ENCODE measurements at places on chromosomes 12 and 14.

DNA sequence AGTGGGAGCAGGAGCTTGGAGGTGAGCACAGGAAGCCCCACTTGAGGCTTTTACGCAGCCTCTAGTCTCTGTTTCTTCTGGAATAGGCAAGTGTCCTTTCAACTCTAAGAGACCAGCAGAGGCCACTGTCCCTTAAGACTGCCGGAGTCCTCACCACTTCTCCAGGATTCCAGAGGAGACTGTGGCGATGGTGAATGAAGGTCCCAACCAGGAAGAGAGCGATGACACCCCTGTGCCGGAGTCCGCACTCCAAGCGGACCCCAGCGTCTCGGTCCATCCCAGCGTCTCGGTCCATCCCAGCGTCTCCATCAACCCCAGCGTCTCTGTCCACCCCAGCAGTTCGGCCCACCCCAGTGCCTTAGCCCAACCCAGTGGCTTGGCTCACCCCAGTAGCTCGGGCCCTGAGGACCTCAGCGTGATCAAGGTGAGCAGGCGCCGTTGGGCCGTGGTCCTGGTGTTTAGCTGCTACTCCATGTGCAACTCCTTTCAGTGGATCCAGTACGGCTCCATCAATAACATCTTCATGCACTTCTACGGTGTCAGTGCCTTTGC, 442 bp downstream of the FLVCR2 start:
- DNase-seq, result peak; percentile 63

DNA sequence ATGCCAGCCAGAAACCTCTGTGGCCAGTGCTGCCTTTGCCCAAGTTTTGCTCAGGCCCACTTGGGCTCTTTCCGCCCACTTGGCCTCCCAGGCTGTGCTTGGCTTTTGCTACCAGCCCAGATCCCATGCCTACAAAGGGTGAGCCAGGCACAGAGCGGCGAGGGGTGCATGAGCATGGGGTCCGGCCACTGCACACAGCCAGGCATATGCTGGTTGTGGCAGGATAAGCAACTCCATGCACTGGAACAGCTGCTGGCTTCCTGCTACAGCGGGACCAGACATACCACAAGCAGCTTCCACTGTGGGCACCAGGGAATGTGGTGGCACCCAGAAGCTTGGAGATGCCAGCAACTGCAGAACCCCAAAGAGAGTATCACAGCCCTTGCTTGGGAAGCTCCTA, 45.7 kb upstream of the PRPF39 start:
- DNase-seq, result no peak

DNA sequence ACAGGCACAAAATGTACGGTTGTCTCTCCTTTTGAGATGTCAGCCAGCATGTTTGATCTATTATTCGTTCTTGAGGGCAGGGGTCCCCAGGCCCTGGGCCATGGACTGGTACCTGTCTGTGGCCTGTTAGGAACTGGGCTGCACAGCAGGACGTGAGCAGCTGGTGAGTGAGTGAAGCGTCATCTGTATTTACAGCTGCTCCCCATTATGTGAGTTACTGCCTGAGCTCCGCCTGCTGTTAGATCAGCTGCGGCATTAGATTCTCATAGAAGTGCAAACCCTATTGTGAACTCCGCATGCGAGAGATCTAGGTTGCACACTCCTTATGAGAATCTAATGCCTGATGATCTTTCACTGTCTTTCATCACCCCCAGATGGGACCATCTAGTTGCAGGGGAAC, 41.4 kb upstream of the SCN8A start:
- peak; percentile 63 for DNase-seq

GRCh38 chr14:98602983-98603382, 669.0 kb downstream of the BCL11B start:
- DNase-seq, result no peak

- no peak for DNase-seq
These were observed 49.2 kb downstream of the GALNT4 start for GRCh38 chr12:89475203-89475990.

DNA sequence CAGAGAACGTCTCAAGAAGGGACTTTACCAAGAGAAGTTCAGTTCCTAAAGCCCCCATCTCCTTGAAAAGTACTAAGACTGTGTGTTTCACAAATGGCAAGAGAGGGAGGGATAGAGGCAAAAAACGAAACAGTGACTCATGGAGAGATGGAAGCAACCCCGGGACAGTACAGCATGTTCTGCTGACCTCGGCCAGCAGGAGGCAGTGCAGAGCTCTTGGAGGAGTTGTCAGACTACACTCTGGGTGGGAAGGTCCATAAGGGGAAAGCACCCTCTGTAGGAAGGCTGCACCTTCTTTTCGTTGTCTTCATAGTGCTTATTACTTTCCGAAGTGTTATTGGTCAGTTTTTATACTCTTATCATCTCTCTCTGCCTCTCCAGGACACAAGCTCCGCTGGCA, 525.2 kb upstream of the CCDC196 start:
- DNase-seq, result peak; percentile 62

DNA sequence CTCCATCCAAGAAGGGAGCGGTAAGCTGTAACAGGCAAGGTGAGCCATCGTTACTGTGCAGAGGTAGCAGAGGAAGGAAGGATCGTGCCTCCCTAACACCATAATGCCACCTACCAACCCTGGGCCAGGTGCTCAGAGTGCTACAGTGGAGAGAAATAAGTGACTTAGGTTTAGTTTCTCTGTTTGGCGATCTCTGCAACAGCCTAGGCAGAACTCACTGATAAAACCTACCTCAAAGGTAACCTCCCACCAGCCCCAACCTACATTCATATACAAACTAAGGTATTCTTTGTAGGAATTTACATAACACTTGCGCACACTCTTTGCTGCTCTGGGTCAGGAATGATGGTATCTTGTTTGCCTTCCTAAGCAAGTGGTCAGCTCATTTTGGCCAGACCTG, 93.4 kb upstream of the TMEM132D start:
- no peak for DNase-seq

GRCh38 chr12:123961585-123962345, 10.9 kb downstream of the CCDC92 start:
- DNase-seq, result no peak

DNA sequence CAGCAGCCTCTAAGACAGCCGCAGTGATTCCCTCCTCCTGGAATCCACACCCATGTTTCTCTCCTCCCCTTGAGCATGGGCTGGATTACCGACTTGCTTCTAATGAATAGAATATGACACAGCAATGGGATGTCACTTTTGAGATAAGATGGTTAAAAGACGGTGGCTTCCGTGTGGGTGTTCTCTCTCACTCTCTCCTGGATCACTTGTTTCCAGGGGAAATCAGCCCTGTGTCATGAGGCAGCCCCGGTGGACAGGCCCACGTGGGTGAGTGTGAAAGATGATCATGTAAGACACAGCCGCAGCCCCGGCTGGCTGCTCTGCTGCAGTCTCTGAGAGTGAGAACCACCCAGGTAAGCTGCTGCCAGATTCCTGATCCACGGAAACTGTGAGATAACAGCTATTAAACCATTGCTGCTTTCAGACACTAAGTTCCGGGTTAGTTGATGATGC, 10.7 kb downstream of the MOAP1 start:
- DNase-seq, result peak; percentile 14

GRCh38 chr12:15599266-15600037, 189.7 kb downstream of the EPS8 start:
- peak; percentile 93 for DNase-seq

DNA sequence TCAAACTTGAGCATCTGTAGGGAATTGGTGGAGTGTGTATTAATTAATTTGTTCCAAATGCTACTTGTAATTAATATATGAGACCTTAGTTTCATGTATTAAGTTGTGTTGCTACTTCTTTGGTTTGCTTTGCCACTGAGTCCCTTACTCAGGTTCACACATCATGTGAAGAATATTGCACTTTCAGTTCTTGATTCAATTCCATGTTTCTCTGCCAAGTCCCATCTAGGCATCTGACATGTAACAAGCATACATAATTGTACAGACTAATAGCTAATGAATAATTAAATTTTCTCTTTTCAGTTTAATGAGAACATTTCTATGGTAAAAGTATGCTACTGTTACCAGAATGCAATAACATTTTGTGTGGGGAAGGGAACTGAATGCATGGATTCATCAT, 640.0 kb downstream of the TMTC2 start:
- DNase-seq, result no peak

GRCh38 chr14:89349171-89350008, 67.6 kb downstream of the FOXN3 start:
- DNase-seq, result no peak

DNA sequence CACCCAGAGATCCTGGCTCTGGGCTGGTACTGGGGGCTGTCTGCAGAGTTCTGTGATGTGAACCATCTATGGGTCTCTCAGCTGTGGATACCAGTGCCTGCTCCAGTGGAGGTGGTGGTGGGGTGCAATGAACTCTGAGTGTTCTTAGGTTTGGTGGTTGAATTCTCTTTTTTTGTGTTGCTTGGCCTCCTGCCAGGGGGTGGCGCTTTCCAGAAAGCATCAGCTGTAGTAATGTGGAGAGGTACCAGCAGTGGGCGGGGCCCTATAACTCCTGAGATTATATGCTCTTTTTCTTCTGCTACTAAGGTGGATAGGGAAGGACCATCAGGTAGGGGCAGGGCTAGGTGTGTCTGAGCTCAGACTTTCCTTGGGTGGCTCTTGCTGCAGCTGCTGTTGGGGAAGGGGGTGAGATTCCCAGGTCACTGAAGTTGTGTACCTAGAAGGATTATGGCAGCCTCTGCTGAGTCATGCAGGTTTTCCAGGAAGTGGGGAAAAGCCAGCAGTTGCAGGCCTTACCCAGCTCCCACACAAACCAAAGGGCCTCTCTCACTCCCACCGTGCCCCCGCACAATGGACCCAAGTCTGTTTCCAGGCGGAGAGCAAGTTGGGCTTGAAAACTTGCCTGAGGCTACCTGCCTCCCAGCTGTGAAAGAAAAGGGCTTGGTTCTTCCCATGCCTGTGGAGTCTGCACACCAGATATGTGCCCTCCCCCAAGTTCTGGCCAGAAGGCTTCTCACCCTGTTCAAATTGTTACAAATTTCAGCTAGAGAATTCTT, 18.6 kb downstream of the CCER1 start:
- DNase-seq, result no peak

DNA sequence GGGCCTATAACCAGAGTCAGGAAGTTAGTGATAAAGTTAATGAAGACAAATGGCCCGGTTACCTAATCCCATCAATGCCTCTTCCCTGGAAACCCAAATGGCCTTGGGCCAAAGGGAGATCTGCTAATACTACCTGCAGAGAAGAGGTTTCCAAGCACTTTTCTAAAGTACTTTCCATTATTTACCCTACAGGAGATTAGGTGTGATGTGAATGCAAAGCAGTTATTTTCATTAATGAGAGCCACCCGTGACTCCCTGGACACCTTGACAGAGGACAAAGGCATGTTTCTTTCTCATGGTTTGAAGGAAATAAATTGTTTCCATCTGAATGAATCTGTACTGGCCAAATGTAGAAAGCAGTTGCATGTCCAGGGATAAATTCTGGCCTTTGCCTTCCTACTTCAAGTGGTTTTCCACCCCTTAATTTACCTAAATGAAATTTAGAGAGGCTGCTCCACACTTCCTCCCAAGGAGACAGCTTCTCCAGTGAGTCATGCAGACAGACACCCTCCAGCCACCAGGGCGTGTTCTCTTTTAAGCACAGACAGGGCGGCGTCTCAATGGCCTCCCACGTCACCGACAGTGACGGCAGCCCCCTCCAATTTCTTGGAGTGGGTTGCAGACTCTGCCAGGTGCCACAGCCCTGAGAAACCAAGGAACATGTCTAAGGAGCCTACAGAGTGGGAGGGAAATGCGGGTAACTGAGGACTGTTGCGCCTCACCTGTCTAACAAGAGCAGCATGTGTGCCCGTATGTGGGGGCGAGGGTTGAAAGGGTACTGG, 43.9 kb upstream of the GNPNAT1 start:
- peak; percentile 73 for DNase-seq

DNA sequence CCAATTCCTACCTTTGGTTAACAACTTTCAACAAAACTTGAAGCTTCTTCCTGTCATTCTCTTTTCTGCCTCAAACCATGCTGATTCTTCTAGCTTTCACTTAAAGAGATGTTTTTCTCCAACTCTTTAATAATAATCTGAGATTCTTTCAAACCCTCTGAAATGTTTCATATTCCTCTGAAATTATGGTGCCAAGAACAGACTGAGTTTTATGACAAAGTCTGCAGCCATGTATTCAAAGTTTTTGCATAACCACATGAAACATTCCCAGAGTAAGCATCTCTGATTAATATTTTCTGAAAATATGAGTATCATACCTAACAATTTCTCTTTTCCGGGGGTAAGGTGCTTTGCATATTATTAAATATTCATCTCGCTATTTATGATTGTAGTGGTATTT, 59.1 kb upstream of the DCN start:
- no peak for DNase-seq

- peak; percentile 50 for DNase-seq
These were observed at the start of gene TPH2 for GRCh38 chr12:71938728-71939385. TPH2 (plus strand) TSS chr12:71938845; CDS start chr12:71938987, 142 bp downstream.

DNA sequence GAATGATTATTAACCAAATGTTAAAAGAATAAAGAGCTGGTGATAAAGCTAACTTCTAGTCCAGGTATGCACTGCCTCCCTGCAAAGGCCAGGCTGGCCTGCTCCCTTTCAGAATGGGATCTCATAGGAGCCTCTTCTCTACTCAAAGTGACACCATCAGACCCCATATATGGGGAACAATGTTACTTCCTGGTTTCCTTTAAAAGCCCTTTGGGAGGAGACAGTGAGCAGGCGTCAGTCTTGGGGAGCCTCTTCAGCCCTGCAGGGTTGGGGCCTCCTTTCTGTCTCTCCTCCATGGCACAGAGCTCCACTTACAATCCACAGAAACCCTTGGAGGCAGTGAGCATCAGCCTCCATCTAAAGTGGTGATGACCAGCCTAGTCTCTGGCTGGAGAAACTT, 17.3 kb upstream of the GPRC5A start:
- no peak for DNase-seq

DNA sequence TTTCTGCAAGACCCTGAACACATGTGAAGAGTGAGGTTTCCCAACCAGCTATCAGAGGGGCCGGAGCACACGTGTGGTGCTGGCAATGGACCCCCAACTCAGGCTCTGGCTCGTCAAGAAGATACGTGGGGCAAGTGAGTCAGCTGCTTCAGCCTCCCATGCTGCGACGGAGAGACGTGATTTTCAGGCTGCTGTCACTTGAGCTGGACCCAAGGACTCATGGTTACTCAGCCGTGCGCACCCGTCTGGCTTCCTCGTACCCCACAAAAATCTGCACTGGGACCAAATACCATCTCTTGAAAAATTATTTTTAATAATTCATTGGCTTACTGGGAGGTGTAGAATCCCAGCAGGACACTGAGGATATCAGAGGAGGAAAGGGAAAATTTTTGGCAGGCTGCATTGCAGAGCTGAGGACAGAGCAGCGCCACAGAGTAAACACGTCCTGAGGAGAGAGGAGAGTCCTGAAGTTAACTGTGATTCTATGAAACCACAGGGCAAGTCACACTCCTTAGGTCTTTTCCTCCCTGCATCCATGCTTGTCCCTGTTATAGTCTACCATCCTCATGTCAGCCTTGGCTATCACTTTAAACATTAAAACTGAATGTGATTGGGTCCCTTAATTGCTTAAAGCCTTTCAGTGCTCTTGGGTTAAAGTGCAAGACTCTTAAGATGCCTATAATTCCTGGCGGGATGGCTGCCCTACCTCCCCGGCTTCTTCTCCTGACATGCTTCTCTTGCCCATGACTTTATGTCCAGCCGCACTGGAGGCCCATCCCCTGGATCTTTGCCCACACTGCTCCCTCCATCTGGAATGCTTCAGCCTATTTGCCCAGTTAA, 95.3 kb upstream of the SLC35F4 start:
- no peak for DNase-seq

Measured in fibroblast of mammary gland (primary cell).